ENCODE measurements at places on chromosomes 1 and 21. TPM values are rescaled to one million over a fixed set of nuclear protein-coding genes. Genes with fewer than 3 reads are reported as not detected.

DNA sequence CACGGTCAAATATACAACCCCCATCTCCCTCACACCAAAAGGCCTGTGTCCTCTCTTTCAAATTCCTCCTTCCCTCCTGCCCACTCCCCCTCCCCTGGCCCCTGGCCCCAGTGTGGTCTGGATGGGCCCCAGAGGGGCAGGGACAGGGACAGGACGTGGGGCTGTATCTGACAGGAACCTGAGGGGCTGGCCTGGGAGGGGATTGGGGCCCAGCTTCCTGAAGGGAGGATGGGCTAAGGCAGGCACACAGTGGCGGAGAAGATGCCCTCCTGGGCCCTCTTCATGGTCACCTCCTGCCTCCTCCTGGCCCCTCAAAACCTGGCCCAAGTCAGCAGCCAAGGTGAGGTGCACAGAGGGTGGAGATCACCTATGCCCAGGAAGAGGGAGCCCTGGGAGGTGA lies at the start of gene MPL:
Gene MPL (plus strand): TSS at position 231 of the 400 bp plus-strand sequence. CDS start 31 bp downstream, at position 262.
- no peak within 1 kb of the TSS for H3K27ac ChIP-seq
- H3K36me3 ChIP-seq = no peaks in the 10 kb centered on the region
- no peaks in the 10 kb centered on the region for H3K4me1 ChIP-seq
- H3K27me3 ChIP-seq = no peaks in the 10 kb centered on the region
- DNase-seq = no peak

Gene RGS13
- total RNA-seq = not detected

Gene S100B
- 2.6 TPM for total RNA-seq

- H3K27ac ChIP-seq = no peak overlapping the region
- no peak overlapping the region for H3K4me3 ChIP-seq
- no peak for DNase-seq
- no peaks in the 10 kb centered on the region for H3K4me1 ChIP-seq
- H3K36me3 ChIP-seq = no peaks in the 10 kb centered on the region
These were observed 647.2 kb upstream of the CXADR start for GRCh38 chr21:16865632-16866031.

GRCh38 chr1:44568128-44568900 lies 106.0 kb downstream of the TMEM53 start:
- H3K4me3 ChIP-seq = no peak overlapping the region
- H3K27ac ChIP-seq = no peak overlapping the region
- H3K4me1 ChIP-seq = peaks cover 10% of the 10 kb centered on the region
- H3K27me3 ChIP-seq = no peaks in the 10 kb centered on the region

DNA sequence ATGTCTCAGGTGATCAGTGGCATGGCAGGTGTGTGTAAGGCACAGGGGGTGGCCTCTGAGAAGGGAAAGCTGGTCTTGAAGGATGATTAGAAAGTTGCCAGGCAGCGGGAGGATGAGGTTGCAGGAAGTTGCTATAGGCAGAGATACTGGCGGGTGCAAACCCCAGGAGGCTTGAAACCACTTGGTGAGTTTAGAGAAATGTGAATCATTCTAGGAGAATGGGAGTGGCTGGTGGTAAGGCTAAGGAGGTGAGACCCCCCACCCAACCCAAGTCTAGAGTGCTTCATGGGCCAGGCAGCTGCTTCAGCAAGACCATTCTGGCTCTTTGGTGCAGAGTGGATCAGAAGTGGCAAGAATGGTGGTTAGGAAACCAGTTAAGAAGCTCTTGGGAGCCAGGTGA lies 9.0 kb downstream of the SH2D2A start:
- no peak overlapping the region for H3K27ac ChIP-seq
- H3K36me3 ChIP-seq = no peaks in the 10 kb centered on the region
- H3K4me1 ChIP-seq = no peaks in the 10 kb centered on the region
- no peaks in the 10 kb centered on the region for H3K27me3 ChIP-seq
- no peak for DNase-seq

Gene CYP4B1
- 12.5 TPM for total RNA-seq

- no peak overlapping the region for H3K4me3 ChIP-seq
- no peak for DNase-seq
- no peaks in the 10 kb centered on the region for H3K27me3 ChIP-seq
These were observed 436.4 kb upstream of the PKN2 start for GRCh38 chr1:88247666-88248065.

- no peaks in the 10 kb centered on the region for H3K4me1 ChIP-seq
- no peaks in the 10 kb centered on the region for H3K36me3 ChIP-seq
- H3K4me3 ChIP-seq = no peak overlapping the region
- H3K27ac ChIP-seq = no peak overlapping the region
These were observed 148.4 kb downstream of the COP1 start for GRCh38 chr1:176058686-176059085.

DNA sequence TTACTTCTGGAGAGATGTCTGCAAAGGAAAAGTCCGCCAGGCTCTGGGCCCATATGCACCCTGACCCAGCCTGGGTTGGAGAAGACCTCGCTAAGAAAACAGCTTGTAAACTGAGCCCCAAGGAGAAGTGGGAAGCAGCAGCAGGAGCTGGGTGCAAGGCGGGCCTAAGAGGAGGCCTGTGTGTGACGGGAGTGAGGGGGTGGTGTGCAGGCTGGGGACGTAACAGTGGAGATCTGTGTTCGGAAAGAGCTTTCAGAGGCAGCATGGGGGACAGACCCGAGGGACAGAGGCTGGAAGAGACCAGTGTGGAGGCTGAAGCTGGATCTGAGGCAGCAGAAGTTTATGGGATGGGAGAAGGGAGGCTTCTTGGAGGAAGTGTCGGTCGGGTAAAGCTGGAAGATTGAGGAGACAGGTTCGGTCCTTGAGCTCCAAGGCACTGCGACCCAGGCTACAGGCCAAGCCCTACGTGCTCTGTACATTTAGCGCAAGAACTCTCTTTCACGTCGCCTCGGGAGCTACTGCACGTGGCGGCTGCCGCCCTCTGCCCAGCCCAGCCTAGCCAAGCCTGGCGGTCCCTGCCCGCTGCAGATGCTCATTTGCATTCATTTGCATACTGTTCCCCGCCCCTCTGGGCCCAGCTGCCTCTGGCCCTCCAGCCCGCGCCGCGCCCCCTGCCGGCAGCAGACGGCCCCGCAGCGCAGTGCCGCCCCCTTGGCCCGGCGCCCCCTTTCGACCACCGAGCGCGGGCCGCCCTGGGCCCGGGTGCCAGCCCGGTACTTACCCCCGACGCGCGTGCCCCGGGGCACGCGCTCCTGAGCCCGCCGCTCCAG lies 6.3 kb downstream of the HPCA start:
- H3K36me3 ChIP-seq = no peaks in the 10 kb centered on the region
- peak; percentile 37 for DNase-seq

Gene C1orf87
- not detected for total RNA-seq

DNA sequence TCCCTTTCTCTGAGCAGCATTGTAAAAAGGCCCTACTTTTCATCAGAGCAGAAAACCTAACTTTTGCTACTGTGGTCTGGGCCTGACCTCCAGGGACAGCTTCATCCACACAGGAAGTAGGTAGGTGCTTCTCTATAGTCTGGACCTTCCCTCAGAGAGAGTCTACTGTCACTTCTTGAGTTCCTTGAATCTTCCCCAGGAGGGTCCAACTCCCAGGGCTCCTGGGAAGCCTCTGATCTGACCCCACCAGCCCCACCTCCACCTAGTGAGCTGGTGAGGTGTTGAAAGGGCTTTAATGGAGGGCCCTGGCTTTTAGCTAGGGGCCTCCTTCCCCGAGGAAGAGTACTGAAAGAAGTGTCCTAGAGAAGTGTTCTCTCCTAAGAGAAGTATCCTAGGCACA lies 2.7 kb upstream of the VANGL2 start:
- no peak overlapping the region for H3K4me3 ChIP-seq
- DNase-seq = no peak
- H3K4me1 ChIP-seq = peaks cover 22% of the 10 kb centered on the region
- H3K27ac ChIP-seq = no peak overlapping the region

- DNase-seq = no peak
- peak overlapping the region; percentile 90 for H3K27ac ChIP-seq
- no peaks in the 10 kb centered on the region for H3K4me1 ChIP-seq
These were observed 13.8 kb upstream of the SEC16B start for GRCh38 chr1:177983482-177984135.

- no peak for DNase-seq
- no peak overlapping the region for H3K4me3 ChIP-seq
These were observed 25.7 kb downstream of the STK40 start for GRCh38 chr1:36359911-36360550.

- H3K27ac ChIP-seq = no peak overlapping the region
- no peaks in the 10 kb centered on the region for H3K36me3 ChIP-seq
- no peak overlapping the region for H3K4me3 ChIP-seq
- no peaks in the 10 kb centered on the region for H3K27me3 ChIP-seq
- no peak for DNase-seq
These were observed 86.9 kb upstream of the SPAG17 start for GRCh38 chr1:118271883-118272282.

DNA sequence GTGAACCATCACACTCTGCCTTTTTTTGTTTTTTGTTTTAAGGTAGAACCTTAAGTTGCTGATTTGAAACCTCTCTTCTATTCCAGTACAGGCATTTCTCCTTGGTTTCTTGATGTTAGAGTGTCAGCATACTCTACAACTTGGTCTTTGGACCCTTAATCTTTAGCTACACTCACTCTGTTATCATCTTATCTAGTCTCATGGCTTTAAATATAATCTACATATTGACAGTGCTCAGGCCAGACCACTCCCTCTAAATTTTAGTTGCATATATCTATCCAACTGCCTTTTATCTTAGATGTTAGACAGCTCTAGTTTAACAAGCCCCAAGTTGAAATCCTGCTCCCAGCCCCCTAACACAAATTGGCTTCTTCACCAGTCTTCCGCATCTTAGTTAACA lies 22.1 kb downstream of the NME7 start:
- H3K36me3 ChIP-seq = no peaks in the 10 kb centered on the region
- no peak overlapping the region for H3K27ac ChIP-seq
- H3K27me3 ChIP-seq = no peaks in the 10 kb centered on the region
- H3K4me3 ChIP-seq = no peak overlapping the region
- DNase-seq = no peak

DNA sequence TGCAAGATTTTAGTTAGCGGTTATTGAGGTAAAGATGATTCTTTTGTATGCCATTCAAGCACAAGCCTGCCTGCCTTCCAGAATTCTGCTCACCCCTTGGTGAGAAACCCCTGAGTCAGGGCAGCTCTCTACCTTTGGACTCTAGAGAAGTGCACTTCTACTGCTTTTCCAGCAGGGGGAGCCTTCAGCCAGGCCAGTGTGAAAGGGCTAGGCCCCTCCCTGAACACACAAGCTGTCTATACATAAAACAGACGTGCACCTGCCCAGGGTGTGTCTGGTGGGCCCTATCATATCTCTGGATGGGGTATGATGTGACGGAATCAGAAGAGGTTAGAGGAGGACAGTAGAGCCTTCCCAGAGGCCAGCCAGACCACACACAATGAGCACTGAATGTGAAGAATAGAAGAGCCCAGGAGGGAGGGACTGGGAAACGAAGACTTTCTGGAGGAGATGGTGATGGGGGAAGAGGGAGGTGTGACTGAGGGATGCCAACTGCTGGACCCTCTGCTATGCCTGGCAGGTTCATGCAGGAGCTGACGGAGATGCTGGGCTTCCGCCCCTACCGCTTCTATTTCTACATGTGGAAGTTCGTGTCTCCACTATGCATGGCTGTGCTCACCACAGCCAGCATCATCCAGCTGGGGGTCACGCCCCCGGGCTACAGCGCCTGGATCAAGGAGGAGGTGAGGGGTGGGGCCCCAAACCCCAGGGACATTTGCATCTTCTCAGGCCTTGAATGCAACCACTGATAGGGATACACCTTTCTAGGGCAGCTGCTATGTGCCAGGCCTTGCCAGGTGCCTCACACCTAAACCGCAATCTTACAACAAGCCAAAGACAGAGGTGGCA lies 13.0 kb upstream of the KCNC4 start:
- H3K36me3 ChIP-seq = no peaks in the 10 kb centered on the region
- DNase-seq = peak; percentile 35
- no peak overlapping the region for H3K4me3 ChIP-seq
- no peaks in the 10 kb centered on the region for H3K27me3 ChIP-seq
- no peak overlapping the region for H3K27ac ChIP-seq
- H3K4me1 ChIP-seq = no peaks in the 10 kb centered on the region

All from body of pancreas (tissue), 4 donors.